ENCODE measurements at places on chromosomes 13 and 19.

GRCh38 chr19:50362656-50363424 lies 2.6 kb downstream of the NAPSA start:
- peak; percentile 56 for DNase-seq

DNA sequence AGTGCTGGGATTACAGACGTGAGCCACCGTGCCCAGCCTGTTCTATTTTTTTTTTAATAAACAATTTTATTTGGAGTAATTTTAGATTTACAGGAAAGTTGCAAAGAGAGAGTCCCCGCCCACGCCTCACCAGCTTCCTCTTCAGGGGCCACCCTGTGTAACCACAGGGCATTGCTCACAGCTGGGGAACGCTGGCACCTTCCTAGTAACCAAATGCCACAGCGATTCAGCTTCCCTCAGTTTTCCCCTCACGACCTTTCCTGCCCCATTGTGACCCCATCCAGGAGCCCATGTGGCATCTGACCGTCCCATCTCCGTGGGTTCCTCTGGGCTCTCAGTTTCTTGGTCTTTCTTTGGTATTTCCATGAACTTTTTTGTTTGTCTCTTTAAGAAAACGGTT lies 83.9 kb downstream of the GNG7 start:
- peak; percentile 72 for DNase-seq

- no peak for DNase-seq
These were observed 496.2 kb upstream of the KLHL1 start for GRCh38 chr13:70604448-70604847.

DNA sequence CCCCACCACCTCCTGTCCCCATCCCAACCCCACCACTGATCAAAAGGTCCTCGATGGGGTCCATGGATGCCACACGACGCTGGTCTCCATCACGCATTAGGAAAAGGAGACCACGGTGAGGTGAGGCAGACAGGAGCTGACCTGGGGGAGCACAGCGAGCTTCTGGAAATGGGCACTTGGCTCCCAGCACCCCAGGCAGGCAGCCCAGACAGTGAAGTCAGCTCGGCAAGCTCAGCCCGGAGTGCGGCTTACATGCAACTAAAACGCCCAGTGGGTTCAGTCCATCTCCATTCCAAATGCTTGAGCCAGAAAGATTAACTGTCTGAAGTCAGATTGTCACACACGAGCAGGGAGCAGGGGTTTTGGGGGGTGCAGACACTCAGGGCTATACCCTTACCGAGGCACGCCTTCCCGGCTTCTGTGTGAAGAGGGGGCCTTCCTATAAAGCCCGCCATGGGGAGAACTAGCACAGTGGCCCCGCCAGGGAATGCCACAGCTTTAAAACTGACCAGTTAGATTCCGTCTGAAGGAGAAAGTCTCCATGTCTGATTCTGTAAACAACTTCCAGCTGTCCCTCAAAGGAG lies 79.4 kb downstream of the SPACA7 start:
- DNase-seq = no peak

GRCh38 chr19:7200736-7201135 lies 93.5 kb downstream of the INSR start:
- no peak for DNase-seq

GRCh38 chr13:45529758-45530157 lies 65.0 kb downstream of the COG3 start:
- no peak for DNase-seq

DNA sequence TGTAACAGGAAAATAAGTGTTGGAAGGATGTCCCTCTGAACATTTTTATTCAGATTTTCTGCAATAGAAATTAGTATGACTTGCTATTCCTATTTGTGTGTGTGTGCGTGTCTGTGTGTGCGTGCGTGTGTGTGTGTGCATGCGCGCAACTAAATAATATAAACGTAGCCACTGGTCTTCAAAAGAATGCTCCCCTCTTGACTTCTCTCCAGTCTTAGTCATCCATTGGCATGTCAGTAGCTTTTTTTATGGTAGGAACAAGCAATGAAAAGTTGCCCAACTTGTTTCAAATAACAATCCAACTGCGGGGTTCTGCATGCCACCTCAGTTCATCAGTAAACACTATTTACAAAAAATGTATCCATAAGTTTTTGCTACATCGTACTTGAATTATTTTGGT lies 249.6 kb downstream of the GPC6 start:
- no peak for DNase-seq

DNA sequence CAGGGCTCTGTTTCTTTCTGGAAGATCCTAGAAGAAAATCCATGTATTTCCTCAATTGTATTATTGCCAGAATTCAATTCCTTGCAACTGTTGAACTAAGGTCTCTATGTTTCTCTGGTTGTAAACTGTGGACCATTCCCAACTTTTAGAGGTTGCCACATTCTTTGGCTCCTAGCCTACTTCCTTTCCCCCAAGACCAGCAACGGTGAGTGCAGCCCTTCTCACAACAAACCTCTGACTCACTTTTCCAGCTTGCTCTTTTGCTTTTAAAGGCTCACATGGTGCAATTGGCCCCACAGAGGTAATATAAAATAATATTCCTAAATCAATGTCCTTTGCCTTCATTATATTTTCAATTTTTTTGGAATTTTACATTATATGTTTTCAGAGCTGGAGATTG lies 371.3 kb downstream of the SLITRK5 start:
- no peak for DNase-seq

DNA sequence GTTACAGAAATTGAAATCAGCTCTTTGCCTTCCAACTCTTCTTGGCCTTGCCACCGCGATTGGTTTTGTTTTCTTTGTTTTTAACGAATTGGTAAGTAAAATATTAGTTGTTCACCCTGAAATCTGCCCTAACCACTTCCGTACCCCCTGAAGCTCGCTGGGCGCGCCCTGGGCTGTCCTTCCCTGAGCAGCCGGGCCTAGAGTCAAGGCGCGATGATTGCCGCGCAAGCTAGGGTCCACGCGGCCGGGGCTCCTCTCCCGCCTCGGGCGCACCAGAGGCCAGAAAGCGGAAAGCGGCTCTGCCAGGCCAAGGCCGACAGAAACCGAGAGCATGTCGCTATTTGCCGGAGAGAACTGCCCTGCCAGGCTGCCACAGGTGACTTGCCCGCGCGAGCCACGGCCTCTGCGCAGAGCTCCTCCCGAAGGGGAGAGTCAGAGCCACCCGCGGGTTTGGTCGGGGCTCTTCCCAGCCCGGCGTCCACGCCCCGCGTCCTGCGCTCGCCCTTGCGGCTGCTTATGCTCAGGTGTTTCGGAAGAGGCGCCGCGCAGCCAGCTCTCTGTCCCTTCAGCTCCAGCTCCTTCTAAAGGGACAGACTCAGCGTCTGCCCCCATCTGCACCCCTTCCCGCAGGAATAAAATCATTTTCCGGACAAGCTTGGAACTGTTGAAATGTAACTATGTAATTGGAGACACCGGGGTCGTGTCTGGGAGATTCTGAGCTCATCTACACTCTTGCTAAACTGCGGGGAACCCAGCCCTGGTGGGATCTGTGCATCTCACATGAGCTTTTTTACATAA lies 6.6 kb upstream of the CDX2 start:
- DNase-seq = no peak

GRCh38 chr13:99506634-99507033 lies 5.4 kb downstream of the TM9SF2 start:
- no peak for DNase-seq

DNA sequence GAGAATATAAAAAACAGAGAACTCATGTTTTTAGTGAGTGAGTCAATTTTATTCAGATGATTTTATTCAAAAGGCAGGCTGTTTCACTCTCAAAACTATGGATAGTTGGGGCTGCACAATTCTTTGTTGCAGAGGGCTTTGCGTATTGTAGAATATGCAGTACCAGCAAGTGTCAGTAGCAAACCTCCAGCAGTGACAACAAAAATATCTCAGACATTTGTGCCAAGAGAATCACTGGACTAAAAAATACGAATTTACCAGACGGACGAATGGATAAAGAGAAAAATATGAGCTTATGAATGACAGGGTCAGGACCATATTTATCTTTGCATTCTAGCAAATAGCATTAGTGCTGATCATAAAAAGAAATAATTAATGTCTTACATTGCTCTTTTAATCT lies 359.1 kb downstream of the FGF14 start:
- DNase-seq = no peak

DNA sequence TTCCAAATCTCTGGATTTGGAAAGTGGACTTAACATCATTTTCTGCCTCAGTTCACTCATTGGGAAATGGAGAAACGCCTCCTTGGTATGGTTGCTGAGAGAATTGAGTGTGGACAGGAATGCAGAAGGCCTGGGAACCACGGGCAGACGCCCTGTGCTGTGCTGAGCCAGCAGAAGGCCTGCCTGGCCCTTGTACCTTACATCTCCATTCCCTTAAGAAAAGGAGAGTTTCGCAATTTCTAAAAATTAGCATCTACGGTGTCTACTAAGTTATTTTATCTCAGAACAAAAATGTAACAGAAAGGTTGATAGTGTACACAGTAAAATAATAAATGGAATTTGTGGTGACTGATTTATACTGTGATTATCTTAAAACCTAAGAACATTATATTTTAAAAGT lies 78.7 kb downstream of the IPO5 start:
- DNase-seq = no peak

DNA sequence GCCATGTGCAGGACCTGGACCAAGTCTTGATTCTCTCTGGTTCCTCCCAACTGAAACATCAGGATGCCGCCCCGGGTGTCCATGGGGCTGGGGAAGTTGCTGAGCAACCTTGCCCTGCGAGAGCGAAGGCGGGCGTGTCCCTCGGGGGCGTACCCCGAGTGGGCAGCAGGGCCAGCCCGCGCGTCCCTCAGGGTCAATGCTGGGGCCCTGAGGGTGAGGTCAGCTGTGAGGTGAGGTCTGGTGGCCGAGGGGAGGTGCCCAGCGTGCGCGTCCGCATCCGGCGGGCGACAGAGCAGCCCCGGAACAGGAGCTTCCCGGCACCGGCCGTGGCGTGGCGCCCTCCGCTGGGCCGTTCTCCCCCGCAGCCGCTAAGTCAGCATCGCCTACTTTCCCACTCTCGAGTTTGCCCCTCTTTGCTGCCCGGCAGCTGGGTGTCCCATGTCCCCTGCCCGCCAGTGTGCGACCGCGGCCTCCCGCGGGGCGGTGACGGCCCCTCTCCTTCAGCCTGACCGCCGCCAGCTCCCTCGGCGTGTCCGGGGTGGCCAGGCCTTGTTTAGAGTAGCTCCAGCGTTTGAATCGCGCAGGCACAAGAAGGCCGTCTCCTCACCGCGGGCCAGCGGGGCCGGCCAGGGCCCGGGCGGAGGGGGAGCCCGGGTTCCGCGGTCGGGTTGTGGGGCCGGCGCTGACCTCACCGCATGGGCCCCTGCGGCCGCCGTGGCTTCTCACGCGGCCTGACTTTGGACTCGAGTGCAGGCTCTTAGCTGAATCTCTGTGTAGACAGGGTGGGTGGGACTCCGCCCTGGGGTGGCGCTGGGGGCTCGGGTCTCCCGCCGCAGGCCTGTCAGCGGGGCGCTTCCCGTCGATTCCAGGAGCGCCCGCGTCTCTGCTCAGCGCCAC lies 33.0 kb downstream of the GJA3 start:
- no peak for DNase-seq

DNA sequence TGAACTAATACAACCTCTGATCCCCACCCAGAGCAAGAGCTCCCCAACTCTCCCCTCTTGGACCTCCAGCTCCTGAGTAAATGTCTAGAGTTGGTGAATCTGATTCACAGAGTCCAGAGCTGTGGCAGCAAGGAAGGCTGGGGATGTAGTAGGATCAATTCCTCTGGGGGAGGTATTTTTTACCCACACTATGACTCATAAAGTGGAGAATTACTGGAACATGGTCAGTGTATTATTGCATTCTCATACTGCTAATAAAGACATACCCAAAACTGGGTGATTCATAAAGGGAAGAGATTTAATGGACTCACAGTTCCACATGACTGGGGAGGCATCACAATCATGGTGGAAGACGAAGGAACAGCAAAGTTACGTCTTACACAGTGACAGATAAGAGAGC lies 496.7 kb downstream of the EFNB2 start:
- DNase-seq = no peak

DNA sequence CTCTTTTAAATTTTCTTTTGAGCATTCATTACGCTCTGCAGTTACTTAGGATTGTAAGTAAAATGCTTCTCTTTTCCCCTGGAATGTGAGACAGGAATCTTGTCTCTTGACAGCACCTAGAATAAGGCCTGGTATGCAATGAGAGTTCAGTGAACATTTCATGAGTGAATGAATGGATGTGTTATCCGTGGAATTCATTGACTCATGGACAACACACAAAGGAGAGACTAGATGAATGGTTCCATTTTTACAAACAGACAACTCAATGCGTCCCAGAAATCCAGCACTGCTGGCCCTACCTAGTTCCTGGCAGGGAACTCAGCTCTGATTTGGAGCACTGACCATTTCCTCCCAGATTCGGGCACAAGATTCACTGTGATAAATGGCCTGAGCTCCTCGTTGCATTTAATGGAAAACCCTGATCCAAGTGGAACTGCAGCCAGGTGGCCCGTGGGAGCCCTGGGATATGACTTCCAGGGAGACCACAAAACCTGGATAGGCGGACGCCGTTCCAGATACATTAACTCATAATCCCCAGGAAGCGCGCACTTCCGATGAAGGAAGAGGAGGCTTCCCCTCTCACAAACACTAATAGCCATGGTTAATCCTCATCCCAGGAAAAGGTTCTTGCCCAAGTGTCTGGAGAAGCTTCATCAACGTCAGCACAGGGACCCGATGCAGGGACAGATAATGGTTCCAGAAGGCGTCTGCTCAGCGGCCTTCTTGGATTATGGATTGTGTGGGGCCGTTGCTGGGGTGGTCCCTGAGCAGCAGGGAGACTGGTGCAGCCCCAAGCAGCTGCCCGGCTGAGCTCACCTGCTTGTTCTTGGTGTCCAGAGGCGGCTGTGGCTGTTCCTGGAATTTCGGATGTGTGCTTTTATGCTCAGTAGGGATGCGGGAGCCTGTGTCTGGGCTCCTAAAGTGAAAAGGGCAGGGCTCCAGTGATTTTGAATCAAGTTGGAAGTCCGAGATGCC lies 211.1 kb upstream of the TSHZ3 start:
- no peak for DNase-seq

- DNase-seq = no peak
These were observed 165.8 kb upstream of the EDNRB start for GRCh38 chr13:78084401-78084800.

- DNase-seq = no peak
These were observed 29.1 kb downstream of the ZNF787 start for GRCh38 chr19:56091751-56092546.

GRCh38 chr13:32001154-32001768 lies 30.3 kb upstream of the FRY start:
- DNase-seq = no peak

- no peak for DNase-seq
These were observed 11.8 kb downstream of the STAP2 start for GRCh38 chr19:4326837-4327251.

DNA sequence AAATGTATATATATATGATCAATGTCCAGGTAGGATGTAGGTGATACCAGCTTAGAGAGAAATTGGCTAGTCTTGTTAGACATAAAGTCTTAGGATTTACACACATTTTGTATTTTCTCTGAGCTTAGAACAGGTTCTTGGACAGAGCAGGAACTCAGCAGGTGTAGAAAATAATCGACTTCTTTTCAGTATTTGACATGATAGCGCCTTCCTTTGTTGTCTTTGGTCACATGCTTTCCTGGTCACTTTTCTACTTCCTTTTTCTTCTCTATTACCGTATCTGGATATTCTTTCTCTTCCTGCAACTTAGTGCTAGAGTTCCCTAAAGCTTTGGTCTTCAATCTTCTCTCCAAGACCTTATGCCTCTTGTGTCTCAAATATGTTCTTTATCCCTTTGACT lies 107.4 kb downstream of the LRCH1 start:
- no peak for DNase-seq

GRCh38 chr13:32246468-32246867 lies 68.7 kb downstream of the ZAR1L start:
- peak; percentile 40 for DNase-seq

All from stimulated activated CD4-positive, alpha-beta T cell treated with anti-CD3 and anti-CD28 coated beads, Interleukin-4, amount 100 ng/mL, for 48 hours (primary cell).